ENCODE measurements at places on chromosomes 6 and 20.

- peak; percentile 13 for DNase-seq
Observed at GRCh38 chr20:24455081-24455480, 14.3 kb upstream of the SYNDIG1 start.

DNA sequence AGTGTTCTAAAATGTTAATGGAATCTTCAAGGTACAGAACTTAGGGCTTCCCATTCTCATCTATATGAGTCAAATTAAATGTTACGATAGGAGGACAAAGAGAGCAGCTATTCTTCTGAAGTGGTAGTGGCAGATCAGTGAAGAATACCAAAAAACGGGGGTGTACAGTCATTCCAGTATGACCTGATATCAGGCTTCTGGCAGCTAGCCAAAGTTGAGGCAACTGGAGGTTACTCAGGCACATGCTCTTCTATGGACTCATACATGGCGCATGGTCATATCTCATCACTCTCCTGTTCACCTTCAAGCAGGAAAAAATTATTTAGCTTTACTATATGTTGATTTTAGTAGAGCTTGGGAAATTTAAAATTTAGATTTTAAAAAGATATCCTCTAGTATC lies 1608.8 kb downstream of the GRIK2 start:
- no peak for DNase-seq

- DNase-seq, result no peak
Observed at GRCh38 chr6:168232062-168232461, 87.5 kb downstream of the DACT2 start.

GRCh38 chr6:122869437-122870024 lies 80.5 kb downstream of the SMPDL3A start:
- peak; percentile 87 for DNase-seq

- DNase-seq, result no peak
Observed at GRCh38 chr20:3812975-3813847, 7.1 kb upstream of the AP5S1 start.

GRCh38 chr6:48116699-48117645 lies 6.0 kb upstream of the PTCHD4 start:
- DNase-seq, result no peak

- DNase-seq, result no peak
Observed at GRCh38 chr20:5377484-5377883, 60.7 kb upstream of the PROKR2 start.

- peak; percentile 72 for DNase-seq
Observed at GRCh38 chr6:137848672-137849071, 18.4 kb upstream of the TNFAIP3 start.

- peak; percentile 73 for DNase-seq
Observed at GRCh38 chr6:27866357-27867050, 45.7 kb downstream of the OR2B2 start.
